Mesenteric fat pad (tissue), 1 donor: ENCODE measurements at places on chromosomes 7 and 10. TPM values are rescaled to one million over a fixed set of nuclear protein-coding genes. Genes with fewer than 3 reads are reported as not detected.
A peak's percentile ranks its signal among the peaks of the same experiment; 100 is the strongest.

DNA sequence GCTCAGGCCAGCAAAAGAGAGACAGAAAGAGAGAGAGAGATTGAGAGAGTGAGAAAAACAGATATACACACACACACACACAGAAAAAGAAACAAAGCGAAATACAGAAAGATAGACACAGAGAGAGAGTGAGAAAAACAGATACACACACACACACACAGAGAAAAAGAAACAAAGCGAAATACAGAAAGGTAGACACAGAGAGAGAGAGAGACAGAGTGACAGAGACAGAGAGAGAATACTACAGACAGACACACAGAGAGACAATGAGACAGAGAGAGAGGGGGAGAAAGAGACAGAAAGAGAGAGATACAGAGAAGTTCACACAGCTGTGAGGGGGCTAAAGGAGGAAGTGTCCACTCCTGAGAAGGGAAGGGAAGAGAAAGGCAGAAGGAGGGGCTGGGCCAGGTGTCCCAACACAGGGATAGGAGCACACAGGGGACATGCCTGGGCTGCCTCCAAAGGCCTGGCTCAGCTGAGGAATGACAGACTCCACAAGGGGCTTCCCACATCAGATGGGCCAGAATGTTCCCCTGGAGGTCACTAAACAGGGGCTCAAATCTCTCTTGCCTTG is 4.3 kb downstream of the GCK start:
- peak; percentile 62 for DNase-seq

- no peak for DNase-seq
Observed at GRCh38 chr7:47712416-47712815, 130.5 kb upstream of the TNS3 start.

GRCh38 chr10:11046776-11047160 is 29.1 kb downstream of the CELF2 start:
- no peak for DNase-seq

DNA sequence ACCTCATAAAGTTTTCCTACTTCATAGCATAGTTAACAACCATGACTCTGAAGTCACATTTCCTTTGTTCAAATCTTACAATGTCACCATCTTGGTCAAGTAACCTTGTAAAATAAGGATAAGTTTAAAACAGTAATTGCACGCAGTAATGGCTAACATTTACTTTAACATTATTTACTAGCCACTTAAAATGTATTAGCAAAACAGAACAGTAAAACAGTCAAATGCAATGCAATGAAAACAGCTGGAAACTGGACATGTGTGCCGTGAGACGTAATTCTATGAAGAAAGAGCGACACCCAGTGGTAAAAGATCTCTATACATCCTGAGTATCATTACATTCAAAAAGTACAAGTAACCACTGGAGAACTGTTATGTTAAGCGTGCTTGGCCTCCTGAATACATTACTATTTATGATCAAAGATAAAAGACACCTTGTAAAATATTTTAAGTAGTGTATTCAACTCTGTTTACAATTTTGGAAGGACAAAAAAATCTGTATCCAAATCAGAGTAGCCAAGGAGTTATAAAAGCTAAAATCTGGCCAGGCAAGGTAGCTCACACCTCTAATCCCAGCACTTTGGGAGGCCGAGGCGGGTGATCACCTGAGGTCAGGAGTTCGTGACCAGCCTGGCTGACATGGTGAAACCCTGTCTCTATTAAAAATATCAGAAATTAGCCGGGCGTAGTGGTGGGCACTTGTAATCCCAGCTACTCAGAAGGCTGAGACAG is 27.2 kb downstream of the ATE1 start:
- no peak for DNase-seq

DNA sequence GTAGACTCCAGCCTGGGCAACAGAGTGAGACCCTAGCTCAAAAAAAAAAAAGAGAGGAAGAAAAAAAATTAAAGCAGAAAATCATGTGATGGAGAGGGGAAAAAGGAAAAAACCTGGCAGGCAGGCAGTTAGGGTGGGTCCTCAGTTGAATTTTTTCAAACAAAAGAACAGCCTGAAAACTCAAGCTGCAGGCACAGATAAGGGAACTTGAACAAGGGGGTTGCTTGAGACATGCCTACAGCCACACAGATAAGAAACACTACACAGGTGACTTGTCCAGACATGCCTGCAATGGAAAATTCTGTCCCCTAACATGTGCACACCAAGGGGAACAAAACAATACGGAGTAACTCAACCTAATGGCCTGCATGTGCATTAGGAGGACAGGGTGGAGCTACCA is 19.2 kb downstream of the VIM start:
- no peak for DNase-seq

DNA sequence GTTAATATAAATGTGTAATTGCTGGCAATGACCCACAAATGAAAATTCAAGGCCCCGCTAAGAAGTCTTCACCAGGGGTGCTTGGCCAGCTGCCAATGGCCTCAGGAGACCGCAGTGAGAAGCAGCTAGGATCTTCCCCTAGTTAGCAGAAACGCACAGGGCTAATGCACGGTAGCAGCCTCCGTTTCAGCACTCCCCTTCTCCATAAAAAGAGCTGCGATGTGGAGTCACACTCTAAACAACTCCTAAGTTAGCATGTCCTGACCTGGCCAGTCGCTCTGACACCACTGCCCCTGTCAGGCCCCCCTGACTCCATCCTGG is 139.0 kb downstream of the SEPTIN14 start:
- no peak for DNase-seq

GRCh38 chr7:88276605-88277153 is 30.0 kb downstream of the STEAP4 start:
- no peak for DNase-seq

DNA sequence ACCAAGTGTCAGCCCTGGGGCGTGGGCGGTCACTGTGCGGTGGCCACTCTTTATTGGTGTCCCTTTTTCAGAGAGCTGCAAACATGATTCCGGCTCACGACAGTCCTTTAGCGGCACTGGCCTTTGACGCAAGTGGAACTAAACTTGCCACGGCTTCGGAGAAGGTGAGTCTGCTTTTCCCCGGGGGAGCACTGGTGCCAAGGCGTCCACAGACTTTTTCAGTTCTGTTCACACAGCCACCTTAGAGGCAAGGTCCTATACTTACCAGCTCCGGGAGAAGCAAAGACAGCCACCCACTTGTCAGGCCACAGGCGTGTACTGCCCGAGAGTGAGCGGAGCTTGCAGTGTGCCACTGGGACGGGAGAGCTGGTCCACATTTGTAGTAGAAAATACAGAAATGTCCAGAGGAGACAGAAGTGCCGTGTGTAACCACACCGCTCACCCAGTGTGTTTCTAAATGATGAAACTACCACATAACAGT is 27.9 kb downstream of the WIPI2 start:
- peak; percentile 80 for DNase-seq

GRCh38 chr10:21797984-21798765 is 205.4 kb downstream of the DNAJC1 start:
- no peak for DNase-seq

- DNase-seq: no peak
Observed at GRCh38 chr7:66167773-66168387, 37.3 kb upstream of the TPST1 start.

- DNase-seq: no peak
Observed at GRCh38 chr10:14466257-14466656, 135.5 kb upstream of the FRMD4A start.

DNA sequence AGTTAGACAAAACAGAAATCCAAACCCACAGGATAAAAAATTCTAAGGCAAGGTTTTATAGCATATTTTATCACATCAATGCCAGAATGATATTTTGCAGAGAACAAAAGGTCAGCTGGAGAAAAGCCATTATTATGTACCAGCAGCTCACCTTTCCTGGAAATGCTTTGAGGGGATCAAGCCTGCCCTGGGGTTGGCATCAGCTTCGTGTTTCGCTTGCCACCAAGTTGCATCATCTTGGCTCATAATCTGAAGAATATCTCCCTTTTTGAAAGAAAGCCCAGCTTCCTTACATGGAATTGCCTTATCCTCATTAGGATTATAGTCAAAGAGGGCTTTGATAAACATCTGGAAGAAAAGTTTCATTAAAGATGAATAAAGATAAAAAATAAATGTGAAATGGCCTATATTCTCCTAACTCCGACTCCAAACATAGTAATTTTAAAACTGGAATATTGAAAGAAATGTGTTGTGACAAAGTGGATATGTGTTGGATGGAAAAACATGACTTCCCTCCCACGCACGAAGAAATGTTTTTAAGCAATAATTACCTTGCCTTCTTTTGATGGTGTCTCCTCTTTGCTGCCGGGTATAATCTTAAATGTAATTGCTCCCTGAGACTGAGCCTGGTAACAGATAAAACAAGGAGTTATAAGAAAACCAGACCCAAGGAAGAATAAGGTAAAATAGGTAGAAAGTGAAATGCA is 121.3 kb upstream of the ODAD2 start:
- DNase-seq: no peak

GRCh38 chr10:131889755-131890154 is 11.1 kb upstream of the PPP2R2D start:
- DNase-seq: no peak

GRCh38 chr10:110081911-110082310 is 74.1 kb downstream of the ADD3 start:
- no peak for DNase-seq

DNA sequence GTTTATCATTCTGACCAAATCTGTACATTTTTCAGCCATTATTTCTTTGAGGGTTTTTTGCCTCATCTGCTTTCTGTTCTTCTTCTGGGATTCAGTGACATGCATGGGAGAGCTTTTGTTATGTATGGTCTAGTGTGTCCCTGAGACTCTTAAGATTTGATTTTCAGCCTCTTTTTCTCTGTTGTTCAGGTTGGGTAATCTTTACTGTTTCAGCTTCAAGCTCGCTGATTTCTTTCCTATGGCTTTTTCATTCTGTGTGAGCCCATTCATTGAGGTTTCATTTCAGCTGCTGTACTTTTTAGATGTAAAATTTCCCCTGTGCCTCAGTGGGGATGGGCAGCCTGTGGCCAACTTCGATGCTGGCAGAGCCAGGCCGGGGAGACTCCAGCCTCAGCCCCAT is 38.1 kb downstream of the FOXK1 start:
- no peak for DNase-seq

DNA sequence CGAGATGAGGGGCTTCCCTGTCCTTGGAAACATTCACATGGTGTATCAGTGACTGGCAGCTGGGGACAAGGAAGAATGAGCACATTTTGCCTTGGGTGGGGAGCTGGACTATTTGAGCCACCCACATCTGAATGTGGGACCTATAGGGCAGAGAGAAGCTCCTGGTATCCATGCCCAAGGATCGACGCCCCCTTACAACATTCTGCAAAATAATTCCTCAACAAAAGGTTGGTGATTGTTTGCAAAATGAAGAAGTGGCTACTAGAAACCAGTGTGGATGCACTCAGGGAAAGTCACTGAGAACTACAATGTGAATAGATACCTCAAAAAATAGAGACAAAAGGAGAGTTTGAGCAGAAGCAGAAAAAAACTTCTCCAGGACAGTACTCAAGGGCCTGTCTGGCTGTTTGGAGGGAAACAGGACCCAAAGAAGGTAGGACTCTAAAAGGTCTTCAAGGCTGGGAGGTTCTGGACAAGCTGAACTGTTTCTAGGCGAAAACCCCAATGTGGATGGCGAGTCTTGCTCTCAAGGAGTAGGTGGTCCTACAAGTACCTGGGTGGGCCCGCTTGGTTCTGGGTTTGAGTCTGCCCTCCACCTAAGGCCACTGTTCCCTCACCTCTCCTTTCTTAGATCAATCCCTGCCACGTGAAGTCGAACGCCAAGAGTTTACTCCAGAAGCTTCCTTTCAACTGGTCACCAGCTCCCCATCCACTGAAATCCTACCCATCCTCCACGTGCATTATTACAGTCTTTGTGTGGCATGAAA is 125.0 kb upstream of the ZNF746 start:
- no peak for DNase-seq

DNA sequence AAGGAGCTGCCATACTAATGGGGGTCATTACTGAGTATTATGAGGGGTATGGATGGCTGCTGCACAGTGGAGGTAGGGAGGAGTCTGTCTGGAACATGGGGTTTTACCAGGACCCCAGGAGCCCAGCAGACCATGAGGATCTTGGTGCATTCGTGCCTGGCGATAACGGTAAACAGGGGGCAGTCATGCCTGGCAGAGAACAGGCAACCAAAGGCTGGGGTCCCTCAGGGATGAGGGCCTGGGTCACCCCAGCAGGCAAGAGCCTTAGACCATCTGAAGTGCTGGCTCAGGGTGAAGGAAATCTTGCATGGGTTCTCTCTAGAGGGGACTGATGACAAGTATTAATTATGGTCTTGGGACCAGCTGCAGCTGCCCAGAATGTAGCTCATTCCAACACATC is 46.1 kb downstream of the MYL10 start:
- peak; percentile 35 for DNase-seq

DNA sequence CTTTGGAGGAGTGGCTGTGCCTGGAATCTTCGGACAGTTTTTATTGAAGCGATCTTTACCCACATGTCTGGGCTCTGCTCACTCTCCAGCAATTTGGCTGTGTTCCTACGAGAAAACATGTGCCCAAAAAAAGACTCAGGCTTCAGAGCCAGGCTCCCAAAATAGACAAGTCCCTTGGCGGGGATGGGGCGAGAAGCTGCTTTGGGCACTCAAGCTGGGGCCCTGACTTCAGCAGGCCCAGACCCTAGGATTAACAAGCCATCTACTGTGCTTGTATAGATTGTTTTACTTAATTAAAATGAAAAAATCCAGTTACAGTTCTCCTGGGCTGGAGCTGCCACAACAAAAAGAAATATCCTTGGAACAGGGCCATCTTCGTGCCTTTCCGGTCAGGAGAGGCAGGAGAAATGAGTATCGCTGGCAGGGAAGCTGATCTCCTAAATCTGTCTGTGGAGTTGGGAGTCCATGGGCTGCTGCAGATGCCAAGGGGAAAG is 51.4 kb upstream of the PDCD4 start:
- no peak for DNase-seq

GRCh38 chr10:79350407-79351154 is 3.3 kb downstream of the PPIF start:
- DNase-seq: peak; percentile 82

- no peak for DNase-seq
Observed at GRCh38 chr10:6583447-6583846, 3.4 kb upstream of the PRKCQ start.

SLC26A5 gene
- 0.19 TPM for total RNA-seq

OGDHL gene
- not detected for total RNA-seq

TUBB8 gene
- total RNA-seq: not detected

PTN gene
- 10.3 TPM for total RNA-seq

MPP7 gene
- total RNA-seq: 5.7 TPM

DGKI gene
- total RNA-seq: 10.1 TPM

SLC29A4 gene
- 38.2 TPM for total RNA-seq

CALY gene
- total RNA-seq: not detected

FAM25C gene
- total RNA-seq: not detected

THSD7A gene
- 6.0 TPM for total RNA-seq

SPDYE8 gene
- total RNA-seq: not detected

HDAC9 gene
- 21.7 TPM for total RNA-seq
